ENCODE measurements at places on chromosomes 5 and 9.

DNA sequence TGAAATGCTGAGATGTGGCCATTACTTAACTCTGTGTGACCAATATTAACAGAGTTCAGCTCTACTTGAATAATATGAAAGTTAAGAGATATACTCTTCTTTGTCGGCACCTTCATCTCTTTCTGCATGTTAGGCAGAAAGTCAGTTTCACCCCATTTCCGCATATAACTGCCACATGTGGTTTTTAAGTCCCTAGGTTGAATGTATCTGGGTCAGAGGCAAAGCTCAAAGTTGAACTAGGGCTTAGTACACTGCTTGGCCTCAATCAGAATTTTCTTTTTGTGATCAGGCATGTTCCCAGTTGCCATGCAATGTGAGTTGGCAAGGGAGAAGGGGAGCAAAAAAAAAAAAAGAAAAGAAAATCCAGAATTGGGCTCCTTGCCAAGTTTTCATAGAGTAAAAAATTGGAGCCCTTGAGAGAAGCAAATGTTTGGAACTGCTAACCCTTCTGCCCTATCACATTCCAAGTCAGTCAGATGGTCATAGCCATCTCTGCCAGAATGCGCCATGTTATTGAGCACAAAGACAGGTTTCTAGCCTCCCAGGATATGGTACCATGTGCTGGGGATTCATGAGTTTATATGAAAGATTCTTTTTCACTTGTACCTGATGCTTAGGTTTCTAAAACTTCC, 251.2 kb upstream of the RORB start:
- DNase-seq, result no peak

DNA sequence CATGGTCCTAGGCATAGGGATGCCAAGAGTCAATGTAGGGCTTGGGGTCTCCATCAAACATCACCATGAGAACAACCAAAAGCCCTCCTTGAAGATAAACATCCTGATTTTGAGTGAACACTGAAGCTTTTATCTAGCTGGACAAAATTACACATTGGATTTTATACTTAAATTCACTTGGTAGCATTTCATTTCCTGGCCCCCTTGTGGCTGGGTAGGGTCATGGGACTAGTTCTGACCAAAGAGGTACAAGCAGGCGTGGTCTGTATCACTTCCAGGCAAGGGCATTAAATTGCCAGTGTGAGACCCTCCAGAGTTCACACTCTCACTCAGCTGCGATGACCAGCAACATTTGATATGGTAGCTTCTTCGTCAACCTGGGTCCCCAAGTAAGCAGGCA, 320.3 kb downstream of the ACTL7B start:
- DNase-seq, result no peak

DNA sequence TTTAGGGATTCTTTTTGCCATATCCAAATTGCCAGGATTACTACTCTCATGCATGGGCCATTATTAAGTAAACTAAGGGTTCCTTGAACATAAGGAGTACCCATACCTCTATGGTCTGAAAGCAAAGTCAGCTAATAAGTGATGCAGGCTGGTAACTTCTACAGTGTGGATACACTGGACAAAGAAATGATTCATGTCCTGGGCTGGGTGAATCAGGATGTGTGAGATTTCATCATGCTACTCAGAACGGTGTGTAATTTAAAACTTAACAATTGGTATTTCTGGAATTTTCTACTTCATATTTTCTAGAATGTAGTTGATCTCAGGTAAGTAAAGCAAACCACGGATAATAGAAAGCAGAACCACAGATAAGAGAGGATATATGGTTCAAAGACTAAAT, 428.8 kb downstream of the CHSY3 start:
- DNase-seq, result no peak

- DNase-seq, result no peak
Measured at GRCh38 chr9:76644171-76644570, 120.1 kb upstream of the PCA3 start.

DNA sequence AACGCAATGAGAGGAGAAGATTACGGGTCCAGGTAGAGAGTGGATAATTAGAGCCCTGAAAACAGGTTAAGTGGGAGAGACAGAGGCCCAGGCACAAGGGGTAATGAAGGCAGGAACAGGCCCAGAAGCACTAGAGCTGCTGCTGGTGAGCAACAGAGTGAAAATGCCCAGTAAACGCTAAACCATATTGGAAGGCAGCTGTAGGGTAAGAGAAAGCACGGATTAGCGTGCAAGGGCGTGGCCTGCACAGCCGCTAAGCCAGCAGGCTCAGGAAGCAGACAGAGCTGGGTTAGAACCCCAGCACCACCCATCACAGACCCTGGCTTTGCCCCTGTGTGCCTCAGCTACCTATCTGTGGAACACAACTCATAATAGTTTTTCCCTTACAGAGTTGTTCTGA, 93.2 kb downstream of the PAX5 start:
- no peak for DNase-seq

GRCh38 chr9:31185831-31186230, 1198.6 kb upstream of the ACO1 start:
- no peak for DNase-seq

GRCh38 chr5:85849411-85849810, 768.3 kb upstream of the COX7C start:
- DNase-seq, result no peak

DNA sequence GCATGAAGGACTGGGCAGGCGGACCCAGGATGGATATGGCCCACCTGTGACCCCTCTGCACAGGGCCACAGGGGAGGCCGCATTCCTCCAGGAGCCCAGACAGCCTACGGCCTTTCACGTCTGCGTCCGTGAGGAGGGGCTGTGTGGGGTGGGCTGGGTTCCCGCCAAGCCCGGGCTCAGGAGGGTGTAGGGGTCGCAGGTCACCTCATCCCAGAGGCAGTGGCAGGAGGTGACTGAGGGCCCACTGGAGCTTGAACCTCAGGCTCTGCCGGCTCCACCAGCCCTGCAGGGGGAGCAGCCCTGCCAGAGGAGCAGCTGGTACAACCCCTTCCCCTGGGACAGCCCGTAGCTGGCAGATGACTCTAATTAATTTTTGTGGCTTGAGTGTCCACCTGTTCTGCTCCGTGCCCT, 40.7 kb upstream of the CACNA1B start:
- DNase-seq, result no peak

GRCh38 chr5:17249029-17249634, 31.7 kb downstream of the BASP1 start:
- no peak for DNase-seq

DNA sequence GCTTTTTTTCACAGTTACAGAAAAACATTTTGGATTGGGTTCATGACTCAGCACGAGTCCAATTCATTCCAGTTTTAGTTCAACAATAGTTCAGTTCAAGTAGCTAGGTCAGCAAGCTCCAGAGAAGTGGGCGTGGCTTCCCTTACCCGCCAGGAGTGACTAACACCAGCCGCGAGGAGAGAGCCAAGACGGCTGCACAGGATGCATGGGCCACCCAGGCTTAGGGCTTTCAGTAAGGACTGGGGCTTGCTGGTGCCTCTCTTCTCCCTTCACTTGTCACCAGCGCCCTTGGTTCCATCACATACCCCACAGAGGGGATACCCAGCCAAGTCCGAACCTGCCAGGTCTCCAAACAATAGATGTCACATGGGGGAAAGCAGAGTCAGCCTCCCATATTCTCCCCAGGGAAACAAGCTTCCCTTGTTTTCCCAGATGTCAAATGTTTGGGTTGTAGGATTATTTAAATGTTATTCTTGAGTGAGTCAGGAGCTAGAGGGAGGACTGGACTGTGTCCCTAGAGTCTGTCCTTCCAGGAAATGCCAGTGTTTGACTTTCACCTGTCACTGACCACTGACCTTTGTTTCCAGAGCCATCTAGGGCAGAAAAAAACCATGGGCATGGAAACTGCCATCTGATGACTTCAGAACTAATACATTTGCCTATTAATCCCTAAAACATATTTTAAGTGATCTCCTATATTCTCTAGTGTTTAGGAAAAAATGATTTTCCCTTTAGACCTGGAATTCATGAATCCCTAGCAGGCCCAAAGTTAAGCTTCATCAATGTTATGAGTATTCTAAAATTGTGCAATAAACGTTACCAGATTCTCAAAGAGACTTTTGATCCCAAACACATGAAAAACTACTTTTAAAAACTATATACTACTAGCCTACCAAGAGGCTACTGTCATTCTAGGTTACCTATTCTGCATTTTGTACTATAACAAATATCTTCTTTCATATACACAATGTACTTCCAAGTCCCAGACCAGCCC, 51.9 kb downstream of the NIPAL4 start:
- no peak for DNase-seq

DNA sequence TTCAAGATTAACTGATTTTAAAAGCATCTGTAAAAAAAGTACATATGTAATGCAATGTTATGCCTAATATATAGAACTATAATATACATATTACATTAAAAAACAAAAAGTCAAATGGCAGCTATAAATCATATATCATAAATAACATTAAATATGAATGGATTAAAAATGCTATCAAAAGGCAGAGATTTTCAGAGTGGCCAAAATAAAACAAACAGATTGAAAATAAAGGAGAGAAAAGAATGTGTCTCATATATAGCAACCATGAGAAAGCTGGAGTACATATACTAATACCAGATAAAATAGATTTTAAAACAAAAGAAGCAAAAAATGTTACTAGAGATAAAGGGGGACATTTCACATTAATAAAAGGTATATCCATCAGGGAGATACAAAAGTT, 38.5 kb downstream of the S1PR3 start:
- DNase-seq, result no peak

GRCh38 chr5:102581011-102581410, 82.2 kb upstream of the SLCO6A1 start:
- DNase-seq, result no peak

- DNase-seq, result no peak
Measured at GRCh38 chr9:35814106-35814840, 569 bp downstream of the HINT2 start.

GRCh38 chr9:118008246-118008645, 304.0 kb downstream of the TLR4 start:
- no peak for DNase-seq

DNA sequence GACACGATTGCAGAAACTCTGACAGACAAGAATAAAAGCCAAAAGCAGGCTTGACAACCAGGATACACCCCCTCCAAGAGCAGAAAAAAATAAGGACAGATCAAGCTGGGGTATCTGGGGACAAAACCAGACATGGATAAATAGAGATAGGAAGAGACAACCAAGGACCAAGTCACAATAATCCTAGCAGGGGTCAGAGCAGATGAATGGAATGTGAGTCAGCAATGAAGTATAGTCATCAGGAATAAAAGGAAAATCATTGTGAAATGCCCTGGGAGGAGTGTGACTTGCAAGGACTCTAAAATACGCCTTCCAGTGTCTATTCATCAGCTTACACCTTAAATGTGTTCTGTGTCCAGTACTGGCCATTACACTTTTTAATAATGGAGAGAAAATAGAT, 206.8 kb downstream of the CAAP1 start:
- DNase-seq, result no peak

- DNase-seq, result no peak
Measured at GRCh38 chr5:57653636-57654290, 171.2 kb upstream of the ACTBL2 start.

GRCh38 chr5:12845549-12846159, 941.4 kb upstream of the CTNND2 start:
- DNase-seq, result no peak
